ENCODE measurements at places on chromosomes 1 and 21.
A peak's percentile ranks its signal among the peaks of the same experiment; 100 is the strongest.

GRCh38 chr1:167522246-167522645 is 3.9 kb upstream of the CD247 start:
- DNase-seq, result no peak

DNA sequence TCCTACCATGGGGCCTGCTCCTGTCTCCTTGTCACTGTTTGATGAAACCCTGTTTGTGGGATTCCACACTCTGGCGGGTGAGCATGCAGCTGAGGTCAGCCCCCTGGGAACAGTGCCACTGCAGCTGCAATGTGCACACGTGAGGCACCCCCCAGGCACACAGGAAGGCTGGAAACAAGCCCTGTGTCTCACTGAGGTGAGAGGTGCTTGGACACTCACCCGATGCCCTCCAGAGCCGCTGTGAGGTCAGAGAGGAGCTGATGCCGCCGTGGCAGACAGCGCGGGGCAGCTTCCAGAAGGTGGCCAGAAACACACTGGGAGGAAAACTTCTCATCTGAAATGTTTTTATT is 49.7 kb downstream of the SLX9 start:
- no peak for DNase-seq

DNA sequence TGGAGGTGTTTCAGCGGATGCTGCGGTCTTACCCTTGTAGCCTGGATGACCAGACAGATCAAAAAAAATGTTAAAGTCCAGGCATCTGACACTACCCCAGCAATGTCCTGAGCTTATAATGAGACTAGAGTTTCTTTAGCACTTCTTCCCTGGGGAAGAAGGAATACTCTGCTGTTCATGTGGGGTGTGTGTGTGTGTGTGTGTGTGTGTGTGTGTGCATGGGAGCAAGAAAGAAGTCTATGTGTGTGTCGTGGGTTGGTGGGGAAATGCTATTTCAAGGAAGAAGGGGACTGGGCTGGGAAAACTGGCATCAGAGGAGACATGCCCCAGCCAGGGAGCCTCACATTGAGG is 3.0 kb upstream of the RASSF5 start:
- DNase-seq, result no peak

DNA sequence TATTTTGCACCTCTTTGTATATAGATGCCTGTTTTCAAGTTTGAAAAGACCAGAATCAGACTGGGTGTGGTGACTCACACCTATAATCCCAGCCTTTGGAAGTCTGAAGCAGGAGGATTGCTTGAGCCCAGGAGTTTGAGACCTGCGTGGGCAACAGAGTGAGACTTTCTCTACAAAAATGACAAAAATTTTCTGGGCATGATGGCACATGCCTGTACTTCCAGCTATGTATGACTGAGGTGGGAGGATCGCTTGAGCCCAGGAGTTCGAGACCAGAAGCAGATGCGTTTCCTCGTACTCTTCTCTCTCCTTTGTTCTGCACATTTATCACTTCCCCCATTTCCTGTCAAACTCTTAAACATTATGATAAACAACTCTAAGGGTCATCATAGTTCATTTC is 310.0 kb upstream of the SNX7 start:
- DNase-seq, result no peak

- no peak for DNase-seq
These were observed 160.2 kb downstream of the NTMT2 start for GRCh38 chr1:170305777-170306512.

DNA sequence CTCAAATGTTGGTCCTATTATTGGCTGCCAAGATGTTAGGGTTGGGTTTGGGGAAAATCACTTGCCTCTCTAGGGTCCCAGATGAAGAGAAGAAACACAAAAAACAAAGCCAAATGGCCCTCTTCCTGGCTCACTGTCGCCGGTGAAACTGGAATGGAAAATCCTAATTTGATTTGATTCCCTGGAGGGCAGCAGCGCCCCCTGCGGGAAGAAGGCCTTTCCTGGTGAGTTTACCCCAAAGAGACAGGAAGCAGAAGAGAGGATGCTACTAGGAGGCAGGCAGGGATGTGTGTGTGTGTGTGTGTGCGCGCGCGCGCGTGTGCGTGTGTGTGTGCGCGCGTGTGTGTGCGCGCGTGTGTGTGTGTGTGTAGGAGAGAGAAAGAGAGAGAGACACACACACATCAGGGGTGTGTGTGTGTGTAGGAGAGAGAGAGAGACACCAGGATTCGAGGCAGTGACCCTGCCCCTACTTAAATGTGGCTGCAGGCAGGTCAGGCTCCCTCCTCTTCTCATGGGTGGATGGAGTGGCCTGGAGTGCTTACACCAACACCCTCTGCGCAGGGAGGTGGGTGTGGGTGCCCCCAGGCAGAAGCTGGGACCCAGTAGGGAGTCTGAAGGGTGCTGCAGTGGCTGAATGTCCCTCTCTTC is 3.1 kb upstream of the SELENON start:
- DNase-seq, result peak; percentile 76

DNA sequence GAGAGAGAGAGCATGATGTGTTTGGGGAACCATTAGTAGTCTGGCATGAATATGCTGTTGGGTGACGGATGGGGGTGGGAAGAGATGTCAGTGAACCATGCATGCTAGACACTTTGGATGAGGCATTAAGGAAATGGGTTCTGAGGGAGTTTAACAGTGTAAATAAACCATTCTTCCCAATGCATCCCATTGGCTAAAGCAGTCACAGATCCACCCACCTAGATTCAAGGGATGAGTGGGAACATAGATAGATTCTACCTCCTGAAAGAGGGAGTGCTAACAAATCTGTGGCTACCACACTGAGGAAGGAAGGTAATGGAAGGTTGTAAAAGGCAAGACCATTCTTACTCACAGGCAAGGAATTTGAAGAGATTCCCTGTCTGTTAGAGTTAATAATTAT is 129.8 kb upstream of the CACNA1E start:
- DNase-seq, result no peak

GRCh38 chr1:116321766-116322175 is 51.3 kb upstream of the ATP1A1 start:
- no peak for DNase-seq

GRCh38 chr1:41545996-41546832 is 61.7 kb upstream of the EDN2 start:
- no peak for DNase-seq

All from stimulated activated CD8-positive, alpha-beta memory T cell treated with anti-CD3 and anti-CD28 coated beads, Interleukin-15, amount 100 ng/mL, for 1 hour (primary cell).